Left cardiac atrium (tissue), 4 donors: ENCODE measurements at places on chromosomes 7 and 10.

DNA sequence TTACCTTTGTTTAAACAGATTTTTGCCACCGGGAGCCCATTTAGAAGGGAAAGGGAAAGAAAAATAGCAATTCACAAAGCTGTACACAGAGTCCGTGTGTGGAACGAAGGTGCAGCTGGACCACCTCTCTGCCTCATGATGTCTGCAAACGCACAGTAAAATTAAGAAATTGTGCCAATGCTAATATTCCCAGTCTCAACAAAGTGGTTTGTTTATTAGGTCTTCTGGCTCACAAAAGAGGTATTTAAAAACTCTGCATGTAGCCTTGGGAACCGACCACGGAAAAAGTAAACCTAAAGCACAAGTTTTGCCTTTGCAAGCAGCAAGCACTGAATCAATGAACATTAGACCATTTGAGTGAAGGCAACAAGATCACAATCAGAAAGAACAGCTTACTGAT, 57.7 kb downstream of the CREB3L2 start:
- DNase-seq: no peak

DNA sequence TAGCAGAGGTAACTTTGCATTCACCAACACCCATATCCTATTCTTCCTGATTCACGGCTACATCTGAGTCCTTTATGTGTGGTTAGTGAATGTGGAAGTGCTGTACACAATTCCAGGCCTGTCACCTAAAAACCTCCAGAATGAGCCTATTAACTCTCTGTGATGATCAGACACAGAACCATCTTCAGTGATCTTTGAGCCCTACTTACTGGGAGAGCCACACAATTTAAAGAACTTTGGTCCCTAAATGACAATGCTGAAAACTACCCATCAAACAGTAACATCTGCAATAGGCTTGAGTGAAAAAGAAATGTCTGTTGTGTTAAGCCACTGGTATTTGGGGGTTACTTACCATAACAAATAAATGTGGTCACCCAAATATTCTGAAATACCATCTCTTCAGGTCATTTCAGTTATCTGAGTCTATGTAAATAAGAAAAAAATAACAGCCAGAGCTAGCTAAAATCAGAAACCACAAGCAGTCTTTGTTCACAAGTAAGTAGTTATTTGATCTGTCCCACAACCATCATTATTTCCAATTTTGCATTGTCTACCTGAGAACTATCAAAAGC, 145.7 kb downstream of the HGF start:
- DNase-seq: no peak

- DNase-seq: no peak
These were observed 342.7 kb upstream of the KLF6 start for GRCh38 chr10:4127518-4128315.

DNA sequence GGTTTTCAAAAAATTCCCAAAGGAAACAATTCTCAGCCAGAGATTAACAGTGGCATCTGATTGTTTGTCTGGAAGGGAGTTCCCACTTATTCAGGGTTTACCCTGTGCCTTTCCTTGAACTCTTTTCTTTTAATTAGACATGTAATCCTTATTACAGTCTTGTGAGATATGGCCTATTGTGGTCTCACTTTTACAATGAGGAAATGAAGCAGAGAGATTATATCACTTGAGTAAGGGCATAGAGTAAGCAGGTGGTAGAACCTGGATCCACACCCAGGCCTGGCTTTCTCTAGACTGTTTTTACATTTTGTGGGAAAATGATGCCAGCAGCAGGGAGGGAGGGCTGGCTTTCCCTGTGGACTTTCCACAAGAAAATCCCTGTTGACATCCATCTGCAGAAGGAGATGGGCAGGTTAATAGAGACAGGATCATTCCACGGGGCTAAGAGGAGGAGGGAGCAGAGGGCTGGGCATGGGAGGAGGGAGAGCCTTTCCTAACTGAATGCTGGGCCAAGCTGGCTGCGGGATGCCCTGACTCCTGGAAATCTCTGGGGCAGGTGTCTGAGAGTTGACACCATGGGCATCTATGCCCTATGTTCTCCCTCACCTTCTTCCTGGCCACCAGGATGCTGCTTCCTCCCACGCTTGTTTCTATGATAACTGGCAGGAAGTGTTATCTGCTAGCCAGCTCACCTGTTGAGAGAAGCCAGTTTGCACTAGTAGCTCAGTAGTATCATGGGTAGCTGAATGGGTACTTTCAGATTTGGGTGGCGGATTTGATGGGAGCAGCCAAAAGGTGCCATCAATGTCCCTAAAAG, 28.7 kb upstream of the ARHGAP22 start:
- no peak for DNase-seq
